Activated CD8-positive, alpha-beta memory T cell treated with anti-CD3 and anti-CD28 coated beads for 1 hour (primary cell): ENCODE measurements at places on chromosomes 3 and 15.

DNA sequence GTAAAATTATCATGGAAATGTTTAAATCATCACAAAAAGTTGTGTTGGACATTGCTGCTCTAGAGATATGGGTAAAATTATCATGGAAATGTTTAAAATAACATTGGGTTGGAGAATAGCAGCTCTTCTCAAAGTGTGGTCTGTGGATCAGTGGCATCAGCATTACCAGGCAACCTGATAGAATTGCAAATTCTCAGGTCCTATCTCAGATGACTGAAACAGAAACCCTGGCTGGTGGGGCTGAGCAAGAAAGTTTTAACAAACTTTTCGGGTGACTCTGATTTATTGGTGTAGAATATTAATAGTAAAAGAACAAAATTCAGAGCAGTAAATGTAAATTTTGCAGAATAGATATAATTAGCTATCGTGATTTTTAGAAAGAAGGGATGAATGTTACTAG is 28.9 kb downstream of the NXPE3 start:
- no peak for DNase-seq

- DNase-seq = no peak
Observed at GRCh38 chr15:78076231-78077052, 1.1 kb downstream of the TBC1D2B start.

DNA sequence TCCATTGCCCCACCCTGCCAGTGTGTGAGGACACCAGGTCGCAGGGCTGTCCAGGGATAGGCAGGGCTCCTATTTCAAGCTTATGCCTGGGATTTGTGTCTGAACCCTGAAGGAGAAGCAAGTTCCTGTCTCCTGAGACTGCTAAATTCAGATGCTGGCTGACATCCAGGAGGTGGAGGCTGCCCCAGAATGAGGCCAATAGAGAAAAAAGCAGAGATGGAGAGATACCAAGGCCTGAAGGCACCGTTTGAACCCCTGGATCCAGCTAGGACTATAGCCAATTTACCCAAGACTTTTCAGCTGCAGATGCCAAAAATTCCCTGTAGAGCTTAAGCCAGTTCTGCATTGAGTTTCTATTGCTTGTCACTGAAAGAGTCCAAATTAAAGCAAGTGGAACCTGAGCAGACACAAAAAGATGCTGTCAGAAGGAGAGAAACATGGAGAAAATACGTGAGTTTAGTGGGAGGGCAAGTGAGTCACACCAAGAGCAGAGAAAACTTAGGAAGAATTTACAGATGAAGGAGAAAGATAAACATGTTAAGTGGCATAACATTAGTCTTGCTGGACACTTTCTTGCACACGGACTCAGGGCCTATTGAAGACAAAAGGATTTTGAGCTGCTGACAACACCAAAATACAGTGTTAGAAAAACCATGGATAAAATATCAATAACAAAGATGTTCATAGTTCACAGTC is 148.6 kb downstream of the CNTN3 start:
- no peak for DNase-seq

- DNase-seq = no peak
Observed at GRCh38 chr15:38369936-38370478, 83.9 kb upstream of the FAM98B start.

- no peak for DNase-seq
Observed at GRCh38 chr3:79521221-79521848, 246.5 kb downstream of the ROBO1 start.
